Activated T-helper 1 cell treated with Interleukin-2 at 50 U/mL for 16 hours (primary cell): ENCODE measurements at places on chromosomes 12 and 14.
A peak's percentile ranks its signal among the peaks of the same experiment; 100 is the strongest.

DNA sequence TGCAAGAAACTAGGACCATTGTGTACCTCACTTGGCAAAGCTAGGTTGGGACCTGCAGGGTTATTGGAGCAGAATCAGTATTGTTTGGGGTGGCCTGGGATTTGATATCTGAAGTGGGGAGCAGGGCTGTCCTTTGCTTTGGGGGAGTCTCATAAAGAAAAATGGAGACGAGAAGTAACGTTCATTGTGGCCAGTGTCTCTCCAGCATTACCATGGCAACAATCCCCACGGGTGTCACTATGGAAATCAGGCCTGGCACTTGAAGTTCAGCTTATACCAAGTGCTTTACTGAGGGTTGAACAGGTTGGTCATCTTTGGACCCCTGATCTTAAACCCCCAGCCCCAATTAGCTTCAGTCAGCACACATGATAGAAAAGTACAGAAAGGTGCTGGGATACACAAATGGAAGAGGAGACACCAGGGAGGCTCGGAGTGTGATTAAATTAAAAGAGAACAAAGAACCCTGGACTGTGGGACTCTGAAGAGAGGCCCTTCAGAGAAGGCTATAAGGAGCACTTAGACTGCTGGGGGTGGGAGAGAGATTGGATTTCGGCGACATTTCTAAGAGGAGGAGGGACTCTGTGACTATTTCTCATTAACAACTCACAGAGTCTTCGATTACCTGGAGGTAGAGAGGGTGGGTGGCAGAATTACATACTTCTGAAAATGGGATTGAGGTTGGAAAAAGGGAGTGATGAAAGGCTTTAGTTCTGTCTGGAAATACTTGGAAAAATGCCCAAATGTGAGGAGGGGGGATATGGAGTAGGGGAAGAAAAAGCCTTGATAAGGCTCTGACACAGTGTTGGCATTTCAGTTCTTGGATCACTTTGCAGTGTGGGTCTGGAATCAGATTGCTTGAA is 3.7 kb downstream of the KIF5A start:
- no peak for DNase-seq

DNA sequence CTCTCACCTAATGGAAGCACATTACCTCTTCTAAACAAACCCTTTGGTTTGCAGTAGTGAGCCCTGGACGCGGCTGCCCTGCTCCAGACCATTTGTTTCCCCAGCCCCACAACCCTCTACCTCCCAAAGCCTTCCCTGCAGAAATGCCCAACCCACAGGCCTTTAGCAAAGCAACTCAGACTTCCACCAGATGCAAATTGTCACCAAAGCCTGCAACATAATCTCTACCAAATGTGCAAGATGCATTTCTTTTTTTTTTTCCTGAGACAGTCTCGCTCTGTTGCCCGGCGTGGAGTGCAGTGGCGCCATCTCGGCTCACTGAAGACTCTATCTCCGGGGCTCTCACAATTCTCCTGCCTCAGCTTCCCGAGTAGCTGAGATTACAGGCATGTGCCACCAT is 56.2 kb downstream of the VWF start:
- no peak for DNase-seq

GRCh38 chr12:122558745-122559641 is 31.9 kb downstream of the KNTC1 start:
- no peak for DNase-seq

DNA sequence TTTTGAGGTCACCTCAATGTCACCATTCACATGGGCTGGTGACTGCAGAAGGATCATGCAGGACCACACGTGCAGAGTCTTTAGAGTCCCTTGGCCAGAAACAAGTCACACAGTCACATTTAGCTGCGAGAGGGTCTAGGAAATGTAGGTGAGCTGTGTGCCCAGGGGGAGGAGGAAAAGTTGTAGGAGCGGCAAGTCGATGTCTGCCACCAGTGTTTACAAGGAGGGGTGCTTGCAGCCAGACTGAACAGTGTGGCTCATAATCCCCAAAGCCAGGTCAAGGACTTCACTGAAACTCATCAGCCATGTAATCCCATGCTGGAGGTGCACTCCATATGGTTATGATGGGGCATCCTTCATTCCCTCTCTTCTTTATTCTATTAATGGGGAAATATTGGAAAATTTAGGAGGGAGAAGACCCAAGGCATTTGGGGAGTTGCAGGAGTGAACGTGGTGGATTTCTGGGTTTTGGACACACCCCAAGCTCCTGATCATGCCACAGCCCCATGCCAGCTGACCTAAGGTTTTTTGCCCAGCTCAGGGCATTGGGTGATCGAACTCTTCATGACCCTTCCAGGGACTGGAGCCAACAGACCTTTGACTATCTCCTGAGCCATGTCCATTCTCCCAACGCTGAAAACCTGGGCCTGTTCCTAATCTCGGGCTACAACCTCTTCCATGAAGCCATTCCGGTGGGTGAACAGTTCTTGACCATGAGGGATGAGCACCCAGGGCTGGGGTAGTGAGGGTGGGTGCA is 7.2 kb downstream of the DAO start:
- no peak for DNase-seq

DNA sequence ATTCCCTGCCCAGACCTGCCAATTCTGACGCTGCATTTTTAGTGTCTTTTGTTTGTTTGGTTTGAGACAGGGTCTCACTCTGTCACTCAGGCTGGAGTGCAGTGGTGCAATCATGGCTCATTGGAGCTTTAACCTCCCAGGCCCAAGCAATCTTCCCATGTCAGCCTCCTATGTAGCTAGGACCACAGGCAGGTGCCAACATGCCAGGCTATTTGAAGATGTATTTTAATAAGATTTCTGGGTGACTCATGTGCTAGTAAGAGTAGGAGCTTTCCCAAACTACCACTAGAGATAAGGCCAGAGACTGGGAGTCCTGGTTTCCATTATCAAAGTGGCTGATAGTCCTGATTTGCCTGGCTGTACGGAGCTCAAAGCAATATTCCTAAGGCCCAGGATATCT is 693.3 kb downstream of the MED13L start:
- no peak for DNase-seq

GRCh38 chr14:53190938-53191337 is 37.8 kb upstream of the DDHD1 start:
- DNase-seq = no peak

DNA sequence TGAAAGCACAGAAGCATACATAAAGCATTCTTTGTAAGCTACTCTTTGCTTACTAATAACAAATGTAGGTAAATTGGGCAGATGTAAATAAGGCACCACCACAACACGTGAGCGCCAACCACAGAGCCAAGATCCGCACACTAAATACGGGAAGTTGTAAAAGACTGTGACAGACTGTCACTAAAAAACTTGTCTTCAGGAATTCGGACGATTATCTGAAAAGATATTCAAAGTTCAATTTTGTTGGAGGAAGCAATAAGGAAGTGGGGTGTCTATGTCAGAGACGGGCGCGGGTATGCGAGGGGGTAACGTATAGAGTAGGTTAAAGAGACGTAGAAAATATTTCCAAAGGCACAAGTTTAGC is 1.5 kb upstream of the HSP90B1 start:
- DNase-seq = peak; percentile 10

DNA sequence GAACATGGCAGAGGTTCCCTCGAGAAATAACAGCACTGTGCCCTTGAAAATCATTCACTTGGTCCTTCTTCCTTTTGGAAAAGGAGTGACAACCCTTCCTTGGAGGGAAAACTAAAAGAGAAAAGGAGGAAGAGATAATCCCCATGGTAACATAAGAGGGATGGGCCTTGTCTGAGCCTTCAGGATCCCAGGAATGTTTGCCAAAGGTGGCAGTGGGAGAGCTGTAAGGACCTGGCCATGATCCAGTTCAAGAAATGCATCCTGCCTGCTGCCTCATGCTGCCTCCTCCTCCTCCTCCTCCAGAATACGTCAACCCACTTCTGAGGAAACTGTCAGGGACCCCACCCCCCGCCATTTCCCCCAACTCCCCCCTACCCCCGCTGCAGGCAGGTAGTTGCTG is 118.8 kb downstream of the KCNK10 start:
- DNase-seq = no peak

DNA sequence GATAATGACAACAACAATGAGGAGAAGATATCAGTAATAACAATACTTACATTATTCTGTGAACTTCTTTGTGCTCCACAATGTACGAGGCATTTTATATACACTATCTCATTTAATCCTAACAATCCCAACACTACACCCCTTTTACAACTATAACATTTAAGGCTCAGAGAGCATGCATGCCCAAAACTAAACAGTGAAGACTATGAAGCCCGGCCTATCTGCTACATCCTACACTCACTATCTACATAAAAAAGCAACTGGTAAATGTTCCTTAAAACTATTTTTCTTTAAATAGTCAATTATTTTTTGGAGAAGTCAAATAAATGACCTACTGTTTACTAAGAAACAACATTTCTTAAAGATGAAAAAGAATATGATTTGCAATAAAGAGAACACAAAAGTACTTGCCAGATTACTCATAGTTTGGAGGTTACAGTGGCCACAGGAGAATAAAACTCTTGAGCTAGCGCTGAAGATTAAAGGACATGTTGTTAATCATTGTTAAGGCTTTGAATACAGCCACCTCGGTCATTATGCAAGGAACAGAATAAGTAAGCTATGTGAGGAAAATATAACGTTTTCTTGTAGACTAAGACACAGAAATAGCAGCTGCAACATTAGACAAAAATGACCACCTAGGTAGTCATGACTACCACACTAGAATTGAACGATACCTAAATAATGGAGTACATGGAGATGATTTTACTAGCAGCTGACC is 56.7 kb downstream of the EPS8 start:
- DNase-seq = no peak

DNA sequence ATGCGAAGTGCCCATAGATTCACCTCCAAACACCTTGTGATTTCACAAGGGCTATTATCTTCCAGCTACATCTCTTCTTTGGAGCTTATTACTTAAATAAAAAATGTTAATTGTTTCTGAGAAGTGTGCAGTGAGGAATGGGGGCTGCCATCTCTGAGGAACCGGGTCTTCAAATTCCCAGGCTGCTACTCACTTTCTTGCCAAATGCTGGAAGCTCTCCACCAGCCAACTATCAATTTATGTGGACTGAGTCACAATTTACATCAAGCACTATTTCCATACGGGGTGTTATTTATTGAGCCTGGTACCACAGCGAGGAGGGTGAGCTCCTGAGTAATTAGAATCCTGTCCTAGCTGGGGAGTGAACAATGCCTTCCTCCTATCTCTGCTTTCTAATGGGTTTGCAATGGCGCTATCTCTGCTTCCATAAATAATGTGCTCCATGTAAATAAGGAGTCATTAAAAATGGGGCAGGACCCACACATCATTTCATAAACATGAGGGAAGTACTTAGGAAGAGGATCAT is 898.3 kb downstream of the VRK1 start:
- DNase-seq = no peak

DNA sequence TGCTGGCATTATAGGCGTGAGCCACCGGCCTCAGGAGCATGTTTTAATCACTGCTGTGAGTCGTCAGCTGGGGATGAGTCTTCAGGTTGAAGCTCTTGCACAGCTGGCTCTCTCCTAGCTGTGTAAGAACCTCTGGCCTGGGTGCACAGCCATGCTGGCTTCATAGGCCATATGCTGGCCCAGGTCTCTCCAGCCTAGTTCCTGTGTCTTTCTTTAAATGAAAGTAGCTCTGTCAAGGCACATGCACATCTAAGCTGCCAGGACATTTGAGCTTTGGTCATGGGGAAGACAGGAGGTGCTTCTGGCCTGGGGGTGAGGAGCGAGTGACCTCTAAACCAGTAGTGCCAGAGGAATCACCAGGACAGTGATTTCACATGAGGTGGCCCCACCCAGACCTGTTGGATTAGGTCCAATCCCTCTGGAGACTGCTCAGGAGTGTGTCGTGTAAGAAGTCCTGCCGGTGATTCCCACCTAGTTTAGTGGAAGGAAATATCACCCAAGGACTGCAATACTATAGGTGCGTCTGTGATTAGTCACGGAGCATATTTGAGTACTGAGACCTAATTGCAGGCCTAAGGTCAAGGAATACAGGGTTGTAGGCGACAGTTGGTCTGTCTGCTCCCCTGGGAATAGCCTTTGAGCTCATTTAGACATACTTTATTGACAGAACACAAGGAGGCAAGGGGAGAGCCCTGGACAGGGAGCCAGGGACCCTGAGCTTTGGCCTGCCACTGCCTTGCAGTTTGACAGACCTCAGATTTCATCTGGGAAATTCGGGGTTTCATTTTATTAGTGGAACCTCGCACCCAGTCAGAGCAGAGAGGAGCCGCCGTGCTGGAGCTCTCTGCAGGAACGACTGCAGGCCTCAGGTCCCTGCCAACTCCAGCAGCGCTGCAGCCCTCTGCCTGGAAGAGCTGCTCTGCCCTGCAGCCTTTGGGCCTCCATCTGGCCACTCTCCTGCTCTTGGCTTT is 67.0 kb downstream of the ANKRD9 start:
- no peak for DNase-seq

DNA sequence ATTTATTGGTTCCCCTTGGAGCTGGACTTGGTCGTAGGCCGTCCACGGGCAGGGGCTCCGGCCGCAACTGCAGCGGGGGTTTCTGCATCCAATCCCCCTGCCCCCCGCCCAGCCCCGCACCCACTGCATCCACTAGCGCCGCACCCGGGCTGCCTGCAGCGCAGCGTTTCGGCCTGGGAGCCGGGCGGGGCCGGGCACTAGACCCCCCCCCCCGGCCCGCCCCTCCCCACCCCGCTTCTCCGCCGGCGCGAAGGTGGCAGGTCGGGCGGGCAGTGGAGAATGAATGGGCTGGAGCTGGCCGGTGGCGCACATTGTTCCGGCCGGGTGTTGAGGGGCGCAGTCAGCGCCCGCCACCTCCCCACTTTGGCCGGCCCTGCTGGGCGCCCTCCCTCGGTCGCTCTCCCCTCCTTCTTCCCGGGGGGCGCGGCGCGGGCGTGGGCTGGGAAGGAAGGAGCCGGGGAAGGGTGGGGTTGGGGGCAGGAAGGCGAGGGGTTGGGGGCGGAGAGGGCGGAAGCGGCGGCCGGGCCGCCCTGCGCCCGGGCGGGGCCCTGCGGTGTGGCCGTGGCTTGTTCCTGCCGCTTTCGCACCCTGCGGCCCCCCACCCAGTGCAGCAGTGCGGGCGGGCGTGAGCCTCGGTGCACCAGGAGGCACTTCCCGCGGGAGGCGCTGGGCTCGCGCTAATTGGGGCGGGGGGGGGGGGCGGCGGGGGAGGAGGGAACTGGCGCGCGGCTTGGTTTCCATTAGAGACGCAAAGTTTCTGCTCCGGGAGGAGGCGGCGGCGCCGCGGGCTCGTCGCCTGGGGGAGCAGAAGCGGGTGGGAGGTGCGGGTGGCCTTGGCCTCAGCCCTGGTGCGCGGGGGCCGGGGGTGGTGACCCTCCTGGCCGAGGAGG is 841 bp downstream of the CALM1 start:
- DNase-seq = peak; percentile 59

DNA sequence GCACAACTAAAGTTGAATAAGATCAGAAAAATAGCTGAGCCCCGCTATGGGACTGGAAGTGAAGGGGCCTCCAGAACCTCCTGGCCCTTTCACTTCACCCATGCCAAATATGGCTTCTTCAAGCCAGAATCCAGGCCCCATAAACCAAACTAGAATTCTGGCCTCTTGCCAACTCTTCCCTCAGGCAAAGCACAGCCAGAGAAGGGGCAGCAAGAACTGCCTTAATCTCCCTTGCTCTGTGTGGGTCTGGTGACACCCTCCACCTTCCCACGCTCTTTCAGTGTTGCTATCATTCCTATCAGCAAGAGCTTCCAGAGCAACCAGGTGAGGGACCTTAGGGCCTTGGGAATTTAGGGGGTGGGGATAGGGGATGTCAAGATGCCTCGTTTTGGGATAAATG is 3.1 kb upstream of the PNMA1 start:
- DNase-seq = no peak

- no peak for DNase-seq
Observed at GRCh38 chr12:58893495-58893894, 26.8 kb downstream of the LRIG3 start.

- DNase-seq = no peak
Observed at GRCh38 chr12:131830335-131830913, 2.2 kb downstream of the MMP17 start.
